ENCODE measurements at places on chromosomes 4 and X.

DNA sequence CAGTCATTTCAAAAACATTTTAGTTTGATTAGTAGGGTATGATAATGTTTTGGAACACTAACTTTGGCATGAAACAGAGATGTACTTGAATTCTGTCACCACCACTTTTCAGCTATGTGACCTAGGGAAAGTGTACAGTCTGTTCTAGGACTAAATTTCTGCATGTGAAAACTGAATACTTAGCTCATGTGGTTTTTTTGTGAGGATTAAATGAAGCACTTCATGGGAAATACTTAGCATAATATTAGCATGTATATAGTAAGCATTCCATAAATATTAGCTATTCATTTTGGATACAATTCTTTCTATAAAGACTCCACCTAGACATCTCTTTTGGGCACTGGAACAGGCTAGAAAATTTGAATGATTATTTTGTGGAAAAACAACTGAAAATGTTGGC is 1379.4 kb downstream of the RPA4 start:
- no peak for DNase-seq

- no peak for DNase-seq
These were observed 51.2 kb downstream of the TRIML1 start for GRCh38 chr4:188190461-188190860.

- peak; percentile 78 for DNase-seq
These were observed 158.3 kb downstream of the CPE start for GRCh38 chr4:165537028-165537648.

- no peak for DNase-seq
These were observed 52.8 kb upstream of the TEX13A start for GRCh38 chrX:105273326-105273725.

DNA sequence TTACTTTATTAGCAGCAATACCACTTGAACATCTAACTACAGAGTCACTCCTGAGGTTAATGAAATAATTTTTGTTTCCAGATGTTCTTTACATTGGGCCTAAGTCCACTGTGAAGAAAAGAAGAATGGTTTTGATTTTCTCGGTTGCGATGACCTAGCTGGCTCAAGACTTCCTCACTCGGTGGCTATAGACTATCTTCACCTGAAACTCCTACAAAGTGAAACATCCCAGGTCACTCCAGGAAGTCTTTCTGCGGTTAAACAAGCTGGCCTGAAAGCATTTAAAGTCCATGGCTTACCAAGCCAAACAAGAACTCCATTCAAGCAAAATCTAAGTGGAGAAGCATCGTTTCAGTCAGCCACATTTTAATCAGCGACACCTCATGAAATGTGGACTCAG is 13.7 kb upstream of the SORBS2 start:
- no peak for DNase-seq

DNA sequence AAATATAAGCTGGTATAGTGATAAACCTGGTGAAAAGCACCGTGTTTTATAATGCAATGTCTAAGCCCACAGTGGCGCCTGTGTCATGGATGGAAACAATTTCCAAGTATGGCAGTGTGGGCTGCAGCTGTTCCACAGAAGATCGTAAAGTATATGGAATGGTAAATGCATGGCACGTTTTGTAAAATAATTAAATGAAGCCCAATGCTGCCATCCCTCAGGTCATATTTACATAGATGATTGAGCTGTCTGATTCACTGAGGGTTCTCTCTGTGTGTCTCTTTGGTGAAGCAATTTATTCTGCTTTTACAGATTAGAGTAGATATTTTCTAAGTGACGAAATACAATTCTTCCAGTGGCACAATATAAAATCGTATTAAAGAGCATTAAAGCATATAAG is 164.8 kb downstream of the ASMT start:
- DNase-seq, result no peak

DNA sequence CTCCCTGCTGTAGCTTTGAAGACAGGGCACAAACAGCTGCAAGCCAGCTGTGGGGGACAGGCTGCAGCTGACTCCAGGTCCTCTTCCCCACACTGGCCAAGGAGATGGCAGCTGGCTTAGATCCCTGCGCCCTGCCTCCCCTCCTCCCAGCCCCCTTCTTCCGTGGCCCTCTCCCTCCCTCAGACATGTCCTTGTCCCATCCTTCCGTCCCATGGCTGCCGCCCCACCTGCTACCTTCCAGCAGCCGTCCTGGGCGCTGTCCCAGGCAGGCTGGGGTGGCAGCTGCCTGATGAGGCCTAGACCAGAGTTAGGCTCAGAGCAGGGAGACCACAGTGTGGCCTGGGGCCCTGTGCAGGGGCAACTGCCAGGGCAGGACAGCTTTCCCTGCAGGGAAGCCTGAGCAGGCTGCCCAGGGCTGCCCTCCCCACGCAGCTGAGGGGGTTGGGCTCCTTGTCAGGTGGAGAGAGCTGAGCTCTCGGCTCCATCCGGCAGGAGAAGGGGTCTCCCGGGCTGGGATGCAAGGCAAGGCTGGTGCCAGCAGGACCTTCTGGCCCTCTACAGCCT is 3.3 kb upstream of the BGN start:
- DNase-seq, result no peak

DNA sequence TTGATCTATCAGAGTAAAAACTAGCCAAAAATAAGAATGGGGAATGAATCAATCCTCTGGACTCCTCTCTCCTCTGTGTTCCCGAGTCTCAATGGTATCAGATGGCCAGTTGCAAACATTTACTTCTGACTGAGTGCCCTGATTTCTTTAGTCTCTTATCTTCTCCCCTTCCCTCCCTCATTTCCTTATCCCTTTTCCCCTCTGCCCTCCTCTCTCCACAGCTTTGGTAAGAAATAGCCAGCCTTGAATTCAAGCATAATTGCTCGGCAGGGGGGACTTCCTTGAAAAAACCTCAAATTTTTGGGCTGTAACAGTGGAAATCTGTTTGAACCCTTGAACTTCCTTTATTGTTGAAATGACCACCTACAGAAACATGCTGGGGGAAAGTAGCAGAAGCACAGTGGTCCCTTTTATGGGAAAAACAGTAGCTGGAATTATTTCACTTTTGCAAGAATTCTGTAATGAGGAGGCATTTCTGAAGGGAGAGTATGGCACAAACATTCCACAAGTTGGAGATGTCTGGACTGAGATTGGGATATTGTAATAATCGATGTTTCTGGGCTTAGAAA is 40.3 kb downstream of the NHS start:
- DNase-seq, result peak; percentile 46

DNA sequence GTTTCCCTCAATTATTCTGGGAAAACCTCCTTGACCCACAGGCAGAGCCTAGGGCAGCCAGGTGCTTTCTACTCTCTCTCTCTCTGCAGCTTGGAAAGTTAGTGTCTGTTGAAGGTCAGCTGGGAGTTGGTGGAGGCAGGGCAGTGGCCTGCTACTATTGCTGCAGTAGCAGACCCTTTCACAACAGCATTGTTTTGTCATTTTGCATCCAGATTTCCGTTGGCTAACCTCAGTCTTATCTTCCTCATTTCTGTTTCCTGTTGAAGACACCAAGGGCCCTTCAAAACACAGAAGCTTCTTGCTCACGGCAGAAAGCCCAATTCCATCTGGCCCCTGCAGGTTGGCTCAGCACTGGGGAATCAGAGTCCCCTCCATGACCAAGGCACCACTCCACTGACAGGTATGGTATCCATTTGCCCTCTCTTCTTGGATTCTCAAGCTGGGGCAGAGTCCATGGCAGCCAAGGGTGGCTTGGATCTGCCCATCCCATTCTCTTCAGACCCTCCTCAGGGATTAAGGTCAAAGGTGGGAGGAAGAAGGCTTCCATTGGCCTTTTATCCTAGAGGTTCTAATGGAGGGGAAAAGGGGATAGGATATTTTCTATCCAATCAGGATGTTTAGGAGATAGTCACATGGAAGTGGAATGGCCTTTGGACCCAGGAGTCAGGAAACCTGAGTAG is 24.6 kb downstream of the VSIG4 start:
- DNase-seq, result peak; percentile 18

DNA sequence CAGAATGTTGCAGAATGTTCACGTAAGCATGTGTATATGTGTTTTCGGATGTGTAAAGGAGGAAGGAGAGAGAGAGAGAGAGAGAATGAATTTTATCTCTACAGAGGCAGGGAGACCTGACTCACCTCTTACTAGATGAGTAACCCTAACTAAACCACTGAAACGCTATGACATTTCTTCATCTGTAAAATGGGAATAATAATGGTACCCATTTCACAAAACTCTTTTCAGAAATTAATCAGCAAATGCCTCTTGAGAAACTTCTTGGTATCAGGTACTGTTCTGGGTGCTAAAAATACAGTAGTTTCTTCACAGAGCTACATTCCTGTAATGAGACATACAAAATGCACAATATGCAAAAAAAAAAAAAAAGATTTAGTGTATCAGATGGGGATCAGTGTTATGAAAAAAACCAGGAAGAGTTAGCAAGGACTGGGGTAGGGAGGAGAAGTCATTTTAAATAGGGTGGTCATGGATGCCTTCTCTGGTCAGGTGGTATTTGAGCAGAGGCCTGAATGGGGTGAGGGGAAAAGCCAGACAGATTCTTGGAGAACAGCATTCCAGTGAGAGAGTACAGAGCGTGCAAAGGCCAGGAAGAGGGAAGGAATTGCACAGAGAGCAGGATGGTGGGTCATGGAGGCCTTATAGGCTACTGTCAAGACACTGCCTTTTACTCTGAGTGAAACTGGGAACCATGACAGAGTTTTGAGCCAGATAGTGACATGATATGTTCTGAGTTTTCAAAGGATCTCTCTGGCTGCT is 84.9 kb upstream of the SPANXB1 start:
- peak; percentile 6 for DNase-seq

DNA sequence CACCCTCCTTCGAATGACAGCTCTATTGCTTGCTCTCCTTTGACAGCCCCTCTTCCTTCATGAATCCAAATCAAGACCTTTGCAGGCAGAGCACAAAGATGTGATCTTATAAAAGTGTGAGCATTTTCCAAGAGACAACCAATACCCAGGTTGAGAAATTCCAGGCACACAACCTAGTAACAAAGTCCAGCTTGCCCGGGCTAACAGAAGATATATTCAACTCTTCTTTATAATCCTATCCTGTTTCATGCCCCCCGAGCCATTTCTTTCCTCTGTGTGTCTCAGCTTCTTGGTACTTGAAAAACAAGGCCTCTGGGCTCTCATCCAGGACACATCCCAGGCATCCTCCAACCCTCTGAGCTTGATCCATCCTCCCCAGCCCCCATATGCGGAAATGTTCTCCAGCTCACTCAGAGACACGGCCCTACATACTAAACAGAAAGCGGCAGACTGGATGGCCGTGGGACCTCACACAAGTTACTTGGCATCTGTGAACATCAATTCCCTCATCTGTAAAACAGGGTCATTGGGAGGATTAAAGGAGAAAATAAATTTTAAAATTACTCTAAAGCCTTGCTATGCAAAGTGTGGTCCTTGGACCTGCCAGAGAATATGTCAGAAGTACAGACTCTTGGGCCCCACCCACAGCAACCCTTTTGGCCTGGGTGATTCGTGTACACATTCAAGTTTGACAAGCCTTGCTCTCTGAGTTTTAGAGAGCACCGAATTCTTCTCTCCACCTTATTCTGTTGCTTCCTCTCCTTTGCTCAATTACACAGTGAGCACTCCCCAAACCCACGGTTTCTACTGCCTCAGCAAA is 627.0 kb downstream of the BCOR start:
- peak; percentile 82 for DNase-seq

- DNase-seq, result no peak
These were observed 528 bp upstream of the SLC25A4 start for GRCh38 chr4:185142564-185142911.

DNA sequence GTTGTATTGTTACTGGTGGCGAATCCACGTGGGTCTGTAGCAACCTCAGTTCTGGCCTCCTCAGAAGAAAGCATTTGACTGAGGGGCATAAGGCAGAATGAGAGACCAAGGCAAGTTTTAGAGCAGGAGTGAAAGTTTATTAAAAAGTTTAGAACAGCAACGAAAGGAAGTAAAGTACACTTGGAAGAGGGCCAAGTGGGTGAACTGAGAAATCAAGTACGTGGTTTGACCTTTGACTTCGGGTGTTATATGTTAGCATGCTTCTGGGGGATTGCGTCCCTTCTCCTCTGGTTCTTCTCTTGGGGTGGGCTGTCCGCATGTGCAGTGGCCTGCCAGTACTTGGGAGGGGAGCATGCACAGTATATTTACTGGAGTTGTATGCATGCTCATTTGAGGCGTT is 232.7 kb upstream of the GATB start:
- no peak for DNase-seq

DNA sequence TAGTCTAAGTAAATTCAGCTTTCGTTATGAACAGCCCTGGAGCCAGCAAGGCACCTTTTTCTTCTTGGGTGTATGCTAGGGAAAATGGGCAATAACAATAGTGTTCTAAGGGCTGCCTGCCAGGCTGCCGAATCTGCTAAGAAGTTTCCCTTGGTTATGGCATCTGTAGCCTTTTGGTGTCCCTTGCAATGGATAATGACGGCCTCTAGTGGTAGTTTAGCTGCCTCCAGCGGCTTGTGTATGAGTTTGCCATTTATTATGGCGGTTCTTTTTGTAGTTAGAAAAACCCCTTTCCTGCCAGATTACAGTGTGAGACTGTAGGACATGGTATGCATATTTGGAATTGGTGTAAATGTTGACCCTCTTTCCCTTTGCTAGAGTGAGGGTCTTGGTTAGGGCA is 78.9 kb upstream of the SPIN4 start:
- DNase-seq, result no peak
